Left ventricle myocardium superior (tissue), 1 donor: ENCODE measurements at places on chromosomes 16 and 17. TPM values are rescaled to one million over a fixed set of nuclear protein-coding genes. Genes with fewer than 3 reads are reported as not detected.

DNA sequence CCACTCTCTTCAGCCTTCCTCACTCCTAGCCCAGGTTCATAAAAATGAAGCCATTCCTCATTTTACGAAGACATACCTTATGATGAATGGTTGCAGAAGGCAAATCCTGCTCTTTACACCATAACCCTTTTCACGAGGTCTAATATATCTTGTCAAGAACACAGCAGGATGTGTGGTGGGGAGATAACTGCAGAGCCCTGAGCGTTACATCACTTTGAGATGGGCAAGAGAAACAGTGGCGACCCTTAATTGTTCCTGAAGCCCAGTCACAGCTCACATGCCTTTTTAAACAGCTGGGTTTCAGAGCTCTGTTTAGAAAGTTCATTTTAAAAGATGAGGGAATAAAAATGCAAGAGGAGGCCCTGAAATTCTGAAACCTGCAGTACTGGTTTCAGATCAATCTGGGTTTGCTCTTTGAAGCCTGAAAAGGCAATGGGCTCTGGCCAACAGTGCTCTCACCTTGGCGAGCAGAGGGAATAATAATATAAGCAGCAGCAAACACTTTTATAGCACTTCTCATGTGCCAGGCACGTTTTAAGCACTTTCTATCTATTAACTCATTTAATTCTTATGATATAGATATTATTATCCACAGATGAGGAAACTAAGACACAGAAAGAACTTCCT lies 2.9 kb downstream of the FAM117A start:
- no peak for DNase-seq

Gene BAIAP3
- 5.2 TPM for total RNA-seq

Gene PTX4
- total RNA-seq: not detected

Gene TBC1D3H
- not detected for total RNA-seq

DNA sequence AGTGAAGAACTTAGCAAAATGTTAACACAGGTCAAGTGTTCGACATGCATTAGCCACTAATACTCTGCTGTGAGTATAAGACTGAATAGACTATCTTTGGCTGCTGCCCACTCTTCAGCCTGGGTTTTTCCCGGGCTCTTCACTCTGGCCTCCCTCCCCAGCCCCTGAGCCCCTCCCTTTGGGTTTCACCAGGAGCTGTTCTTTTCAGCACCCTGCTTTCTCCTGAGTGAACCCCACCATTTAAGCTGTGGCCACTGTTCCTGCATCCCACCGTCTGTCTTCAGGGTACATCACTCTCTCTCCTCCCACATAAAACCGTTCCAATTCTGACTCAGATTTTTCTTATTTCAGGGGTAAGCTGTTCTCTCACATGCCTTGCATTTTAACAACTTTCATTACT lies 92.0 kb upstream of the ASIC2 start:
- no peak for DNase-seq

Gene FZD2
- total RNA-seq: 3.1 TPM

GRCh38 chr17:15184872-15185624 lies 80.1 kb downstream of the PMP22 start:
- no peak for DNase-seq

DNA sequence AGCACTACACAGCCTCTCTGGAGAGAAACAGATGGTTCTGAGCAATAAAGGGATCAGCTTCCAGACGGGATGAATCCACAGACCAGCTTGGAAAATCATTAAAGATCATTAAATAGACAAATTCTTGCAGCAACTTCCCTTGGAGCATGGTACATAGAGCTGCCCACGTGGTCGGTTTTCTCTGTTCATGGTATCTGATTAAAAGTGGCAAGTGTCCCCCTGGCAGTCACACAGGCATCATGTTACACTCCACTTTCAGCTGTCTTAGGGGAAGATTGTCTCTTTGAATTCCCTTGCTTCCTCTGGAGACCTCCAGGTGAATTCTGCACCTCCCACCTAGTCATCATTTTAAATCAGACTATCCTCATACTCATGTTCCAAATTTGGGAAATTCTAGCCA lies 92.2 kb upstream of the CACNG3 start:
- no peak for DNase-seq

GRCh38 chr17:77473615-77474226 lies 333.0 kb downstream of the SEC14L1 start:
- no peak for DNase-seq
